ENCODE measurements at places on chromosomes 3 and 15. TPM values are rescaled to one million over a fixed set of nuclear protein-coding genes. Genes with fewer than 3 reads are reported as not detected.

DNA sequence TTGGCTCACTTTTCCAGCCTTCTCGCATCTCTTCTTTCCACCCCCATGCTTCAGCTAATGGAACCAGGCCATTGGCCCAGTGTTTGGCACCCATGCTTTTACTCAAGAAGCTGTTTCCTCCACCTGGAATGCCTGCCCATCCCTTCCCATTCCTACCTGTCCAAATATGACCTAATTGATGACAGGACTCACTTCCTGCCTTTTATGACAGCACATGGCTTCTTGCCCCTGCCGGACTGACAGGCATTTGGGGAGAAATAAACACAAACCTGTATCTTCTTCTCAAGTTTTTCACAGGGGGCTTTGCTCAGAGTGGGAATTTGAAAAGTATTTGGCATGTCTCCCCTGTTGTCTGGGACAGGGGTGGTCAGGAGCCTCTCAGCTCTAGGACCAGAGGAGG is 120.1 kb downstream of the ABHD5 start:
- no peak for DNase-seq

DNA sequence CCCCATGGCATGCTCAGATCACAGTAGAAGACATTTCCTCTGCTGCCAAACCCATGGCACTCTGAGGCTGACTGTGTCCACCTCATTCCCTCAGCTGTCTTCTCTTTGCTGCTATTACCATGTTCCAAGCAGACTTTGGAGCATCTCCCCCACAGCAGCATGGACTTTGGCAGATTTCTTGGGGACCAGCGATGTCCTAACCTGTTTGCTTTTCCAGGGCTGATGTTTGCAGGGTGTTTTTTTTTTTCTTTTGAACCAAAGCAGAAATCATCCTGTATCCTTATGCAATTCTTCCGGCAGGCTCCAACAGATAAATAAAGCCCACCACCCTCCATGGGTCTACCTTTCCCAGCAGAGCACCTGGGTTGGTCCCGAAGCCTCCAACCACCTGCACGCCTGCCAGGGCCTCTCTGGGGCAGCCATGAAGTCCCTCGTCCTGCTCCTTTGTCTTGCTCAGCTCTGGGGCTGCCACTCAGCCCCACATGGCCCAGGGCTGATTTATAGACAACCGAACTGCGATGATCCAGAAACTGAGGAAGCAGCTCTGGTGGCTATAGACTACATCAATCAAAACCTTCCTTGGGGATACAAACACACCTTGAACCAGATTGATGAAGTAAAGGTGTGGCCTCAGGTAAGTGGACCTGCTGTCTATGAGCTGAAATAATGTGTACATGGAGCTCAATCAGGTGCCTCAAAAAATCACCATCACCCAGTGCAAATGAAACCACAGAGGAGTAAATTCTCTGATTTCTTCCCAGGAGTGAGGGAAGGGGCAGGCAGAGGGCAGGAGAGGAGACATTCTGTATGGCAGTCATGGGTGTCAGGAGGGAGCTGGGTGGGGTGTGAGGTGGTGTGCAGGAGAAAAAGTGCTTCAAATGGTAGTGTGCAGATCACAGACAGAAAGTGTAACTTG is at the start of gene AHSG:
AHSG (plus strand) TSS at position 340 of the 916 bp plus-strand sequence; CDS start at position 422, 82 bp downstream.
- DNase-seq = no peak

DNA sequence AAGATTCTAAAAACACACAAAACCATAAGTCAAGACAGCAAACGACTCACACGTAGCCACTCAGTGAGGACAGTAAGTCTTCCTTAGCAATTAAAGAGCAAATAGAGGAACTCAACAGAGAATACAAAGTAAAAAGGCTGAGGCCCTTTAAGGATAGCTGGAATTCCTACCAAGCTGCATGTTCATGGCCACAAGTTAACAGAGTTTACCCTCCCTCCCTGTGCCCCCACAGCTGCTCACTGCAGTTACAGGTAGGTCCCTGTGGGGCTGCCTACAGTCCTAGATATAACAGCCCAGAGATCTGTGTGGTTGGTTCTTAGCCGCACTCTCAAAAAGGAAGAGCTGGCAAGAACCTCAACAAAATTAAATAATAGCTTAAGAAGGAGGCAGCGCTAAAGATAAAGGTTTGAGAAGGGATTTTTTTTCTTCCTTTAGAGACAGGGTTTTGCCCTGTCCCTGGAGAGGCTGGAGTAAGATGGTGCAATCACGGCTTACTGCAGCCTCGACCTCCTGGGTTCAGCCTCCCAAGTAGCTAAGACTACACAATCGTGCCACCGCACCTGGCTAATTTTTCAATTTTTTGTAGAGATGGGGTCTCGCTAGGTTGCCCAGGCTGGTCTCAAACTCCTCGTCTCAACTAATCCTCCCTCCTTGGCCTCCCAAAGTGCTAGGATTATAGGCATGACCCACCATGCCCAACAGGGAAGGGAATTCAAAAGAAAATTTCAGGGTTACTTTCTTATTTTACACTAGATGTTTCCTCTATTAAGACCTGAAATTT is 19.3 kb downstream of the SFMBT1 start:
- DNase-seq = no peak

DNA sequence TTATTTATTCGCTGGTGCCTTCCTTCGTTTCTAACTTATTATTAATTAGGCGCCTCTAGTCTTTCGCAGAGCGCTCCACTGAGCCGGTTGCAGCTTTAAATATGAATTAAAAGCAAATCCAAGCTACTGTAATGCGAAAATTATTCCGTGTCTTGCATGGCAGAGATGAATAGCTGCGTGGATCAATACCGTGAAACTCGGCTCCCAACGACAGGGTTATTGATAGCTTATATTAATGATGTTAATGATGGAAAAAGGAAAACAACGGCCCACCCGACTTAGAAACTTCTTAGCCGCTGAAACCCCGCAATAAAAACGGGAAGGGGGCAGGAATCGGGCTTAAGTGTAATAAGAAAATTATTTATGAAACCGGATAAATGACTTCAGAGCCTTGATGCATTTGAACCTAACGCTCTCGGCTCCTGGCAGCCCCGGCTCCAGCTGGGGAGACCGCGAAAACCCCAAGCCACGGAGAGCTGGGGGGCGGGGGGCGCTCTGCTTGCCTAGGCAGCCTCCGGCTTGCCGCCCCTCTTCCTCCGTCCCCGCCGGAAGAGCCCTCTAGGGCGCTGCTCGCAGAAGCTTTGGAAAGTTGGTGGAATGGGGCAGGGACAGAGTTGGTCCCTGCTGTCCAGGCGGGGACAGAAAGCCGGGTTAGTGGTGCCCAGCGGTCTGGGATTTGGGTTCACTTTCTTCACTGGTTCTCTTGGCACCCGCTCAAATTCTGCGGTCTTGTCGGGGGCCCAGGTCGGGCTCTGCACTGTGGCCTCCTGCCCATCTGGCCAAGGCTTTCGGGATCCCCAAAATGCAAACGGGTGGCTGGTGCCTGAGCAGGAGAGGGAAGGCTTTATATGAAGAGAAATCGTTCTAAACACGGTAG is 7.7 kb upstream of the ONECUT1 start:
- no peak for DNase-seq

GRCh38 chr3:83033133-83033532 is 1271.7 kb upstream of the GBE1 start:
- no peak for DNase-seq

Gene XCR1
- total RNA-seq = not detected

Gene FAM107A
- total RNA-seq = not detected
